ENCODE measurements at places on chromosomes 3 and 15. TPM values are rescaled to one million over a fixed set of nuclear protein-coding genes. Genes with fewer than 3 reads are reported as not detected.

DNA sequence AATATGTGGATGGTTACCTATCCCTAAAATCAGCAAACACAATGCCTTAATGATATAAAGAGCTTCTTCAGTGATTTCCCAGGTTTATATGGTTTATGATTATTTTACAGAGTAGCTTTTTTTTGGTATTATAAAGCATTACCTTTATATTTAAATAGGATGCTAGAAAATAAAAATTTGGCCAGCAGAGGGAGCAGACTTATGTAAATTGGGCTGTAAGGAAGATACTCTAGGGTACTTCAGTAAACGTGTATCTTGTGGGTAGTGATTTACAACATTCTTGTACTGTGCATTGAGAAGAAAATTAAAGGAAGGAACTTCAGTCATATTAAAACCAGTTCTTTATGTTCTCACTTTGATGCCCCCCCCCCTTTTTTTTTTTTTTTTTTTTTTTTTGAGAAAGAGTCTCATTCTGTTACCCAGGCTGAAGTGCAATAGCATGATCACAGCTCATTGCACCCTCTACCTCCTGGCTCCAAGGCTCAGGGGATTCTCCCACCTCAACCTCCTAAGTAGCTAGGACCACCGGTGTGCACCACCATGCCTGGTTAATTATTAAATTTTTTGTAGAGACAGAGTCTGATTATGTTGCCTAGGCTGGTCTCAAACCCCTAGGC is 167.9 kb downstream of the BBX start:
- H3K27ac ChIP-seq, result no peak overlapping the region
- DNase-seq, result no peak
- no peaks in the 10 kb centered on the region for H3K36me3 ChIP-seq
- no peaks in the 10 kb centered on the region for H3K4me1 ChIP-seq
- H3K4me3 ChIP-seq, result no peak overlapping the region

DNA sequence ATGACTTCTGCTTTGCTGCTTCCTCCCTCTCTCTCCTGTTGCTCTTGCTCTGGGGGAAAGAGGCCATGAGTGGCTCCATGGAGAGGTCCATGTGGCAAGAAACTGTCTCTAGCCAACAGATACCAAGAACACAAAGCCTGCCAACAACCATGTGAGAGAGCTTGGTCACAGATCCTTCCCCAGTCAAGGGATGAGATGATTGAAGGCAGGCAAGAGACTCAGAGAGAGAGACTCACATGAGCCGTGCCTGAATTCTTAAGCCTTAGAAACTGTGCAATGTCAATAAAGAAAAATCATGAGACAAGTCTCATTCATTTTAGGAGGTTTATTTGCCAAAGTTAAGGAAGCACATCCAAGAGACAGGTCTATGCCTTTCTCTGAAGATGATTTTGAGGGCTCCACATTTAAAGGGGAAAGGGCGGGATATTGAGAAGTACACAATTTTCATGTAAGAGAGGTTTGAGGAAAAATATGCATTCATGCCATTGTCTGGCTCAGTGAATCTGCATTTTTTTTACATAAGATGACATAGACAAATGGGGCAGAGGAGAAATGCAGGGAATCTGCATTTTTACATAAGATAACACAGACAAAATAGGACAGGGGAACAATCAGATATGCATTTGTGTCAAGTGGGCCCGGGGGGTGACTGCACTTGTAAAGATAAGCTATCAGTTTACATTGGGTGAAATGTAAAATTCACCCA is 59.5 kb upstream of the SUCLG2 start:
- H3K4me3 ChIP-seq, result no peak overlapping the region
- no peak for DNase-seq
- no peaks in the 10 kb centered on the region for H3K4me1 ChIP-seq
- H3K27me3 ChIP-seq, result no peaks in the 10 kb centered on the region
- no peak overlapping the region for H3K27ac ChIP-seq

DNA sequence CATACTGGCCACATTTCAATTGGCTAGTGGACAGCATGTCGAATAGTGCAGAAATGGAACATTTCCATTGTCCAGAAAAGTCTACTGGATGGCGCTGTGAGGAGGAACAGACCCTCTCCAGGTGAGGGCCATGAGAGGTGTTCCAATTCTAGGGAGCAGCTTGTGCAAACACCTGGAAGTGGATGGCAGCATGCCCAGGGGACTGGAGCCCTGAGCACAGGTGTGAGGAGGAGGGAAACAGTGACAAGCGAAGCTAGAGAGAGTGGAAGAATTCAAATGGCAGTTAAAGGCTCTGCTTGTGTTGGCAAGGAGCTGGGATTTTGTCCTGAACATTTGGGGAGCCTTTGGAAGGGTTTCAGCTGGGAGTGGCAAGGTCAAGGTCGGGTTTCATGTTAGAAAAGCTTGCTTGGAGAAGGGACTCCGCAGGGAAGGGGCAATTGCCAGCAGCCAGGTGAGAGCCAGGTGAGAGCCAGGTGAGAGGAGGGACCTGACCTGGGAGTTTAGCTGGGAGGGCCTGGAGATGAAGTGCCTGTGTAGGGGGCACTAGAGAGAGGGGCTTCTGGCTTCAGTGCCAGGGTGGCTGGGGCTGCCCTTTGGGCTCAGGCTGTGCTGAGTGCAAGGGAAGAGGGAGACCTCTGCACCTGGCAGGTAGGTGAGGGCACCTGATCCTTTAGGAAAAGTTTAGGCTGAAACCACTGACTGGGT is 93.8 kb downstream of the LINGO1 start:
- no peak for DNase-seq
- H3K4me3 ChIP-seq, result no peak overlapping the region
- H3K27ac ChIP-seq, result no peak overlapping the region
- no peaks in the 10 kb centered on the region for H3K36me3 ChIP-seq
- no peaks in the 10 kb centered on the region for H3K27me3 ChIP-seq
- H3K4me1 ChIP-seq, result peaks cover 12% of the 10 kb centered on the region

Gene EHD4
- total RNA-seq, result 57.8 TPM

Gene AEN
- 52.4 TPM for total RNA-seq

Gene SGO1
- 2.1 TPM for total RNA-seq

Gene A4GNT
- total RNA-seq, result not detected

Gene ZPLD1
- not detected for total RNA-seq
